ENCODE measurements at places on chromosomes 1 and 21.

GRCh38 chr1:44760876-44761275, 14.5 kb upstream of the RPS8 start:
- DNase-seq = no peak

DNA sequence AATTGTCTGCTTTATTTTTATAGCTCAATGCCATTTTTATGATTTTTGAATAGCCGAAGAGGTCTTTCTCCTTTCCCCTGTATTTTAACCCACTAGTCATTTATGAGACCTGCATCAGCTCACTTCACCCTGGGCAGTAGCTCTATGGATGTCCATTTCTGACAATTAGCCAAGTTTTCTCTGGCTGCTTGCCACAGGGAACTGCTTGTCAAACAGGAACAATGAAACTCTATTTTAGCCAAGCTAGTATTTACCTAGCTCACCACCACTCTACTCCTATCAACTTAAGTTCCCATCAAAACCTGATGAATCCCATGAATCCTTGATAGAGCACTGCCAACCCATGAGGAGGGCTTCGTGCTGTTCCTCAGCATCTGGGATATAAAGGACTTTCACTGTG, 406.7 kb downstream of the RWDD3 start:
- no peak for DNase-seq

DNA sequence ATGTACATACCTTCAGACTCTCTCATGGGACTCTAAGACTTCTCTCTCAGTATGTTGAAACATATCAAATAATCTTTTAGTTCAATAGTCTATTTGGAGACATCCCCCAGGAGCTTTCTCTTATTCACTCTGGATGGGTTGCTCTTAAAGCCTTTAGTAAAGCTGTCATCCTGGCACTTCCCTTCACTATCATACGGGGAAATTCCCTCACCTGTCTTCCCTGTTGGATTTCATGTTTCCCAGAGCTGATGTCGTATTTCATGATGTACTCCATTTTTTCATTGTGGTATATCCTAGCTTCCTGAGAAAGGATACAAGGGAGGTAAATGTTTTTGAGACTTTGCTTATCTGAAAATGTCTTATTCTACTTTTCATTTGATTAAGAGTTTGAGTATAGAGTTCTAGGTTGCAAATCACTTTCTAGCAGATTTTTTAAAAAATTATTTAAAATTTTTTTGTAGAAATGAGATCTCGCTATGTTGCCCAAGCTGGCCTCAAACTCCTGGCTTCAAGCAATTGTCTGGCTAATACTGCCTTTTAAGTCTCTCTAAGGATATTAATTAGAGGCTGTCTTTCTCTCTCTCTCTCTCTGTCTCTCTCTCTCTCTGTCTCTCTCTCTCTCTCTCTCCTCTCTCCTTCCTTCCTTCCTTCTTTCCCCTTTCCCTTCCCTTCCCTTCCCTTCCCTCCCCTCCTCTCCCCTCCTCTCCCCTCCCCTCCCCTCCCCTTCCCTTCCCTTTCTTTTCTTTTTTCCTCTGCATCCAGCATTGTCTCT, 17.0 kb upstream of the MACF1 start:
- no peak for DNase-seq

- peak; percentile 58 for DNase-seq
Observed at GRCh38 chr1:160628799-160629263, 18.0 kb downstream of the SLAMF1 start.

GRCh38 chr21:39005502-39005787, 177.8 kb downstream of the PSMG1 start:
- DNase-seq = no peak

GRCh38 chr1:229886636-229887035, 180.4 kb upstream of the GALNT2 start:
- DNase-seq = no peak

DNA sequence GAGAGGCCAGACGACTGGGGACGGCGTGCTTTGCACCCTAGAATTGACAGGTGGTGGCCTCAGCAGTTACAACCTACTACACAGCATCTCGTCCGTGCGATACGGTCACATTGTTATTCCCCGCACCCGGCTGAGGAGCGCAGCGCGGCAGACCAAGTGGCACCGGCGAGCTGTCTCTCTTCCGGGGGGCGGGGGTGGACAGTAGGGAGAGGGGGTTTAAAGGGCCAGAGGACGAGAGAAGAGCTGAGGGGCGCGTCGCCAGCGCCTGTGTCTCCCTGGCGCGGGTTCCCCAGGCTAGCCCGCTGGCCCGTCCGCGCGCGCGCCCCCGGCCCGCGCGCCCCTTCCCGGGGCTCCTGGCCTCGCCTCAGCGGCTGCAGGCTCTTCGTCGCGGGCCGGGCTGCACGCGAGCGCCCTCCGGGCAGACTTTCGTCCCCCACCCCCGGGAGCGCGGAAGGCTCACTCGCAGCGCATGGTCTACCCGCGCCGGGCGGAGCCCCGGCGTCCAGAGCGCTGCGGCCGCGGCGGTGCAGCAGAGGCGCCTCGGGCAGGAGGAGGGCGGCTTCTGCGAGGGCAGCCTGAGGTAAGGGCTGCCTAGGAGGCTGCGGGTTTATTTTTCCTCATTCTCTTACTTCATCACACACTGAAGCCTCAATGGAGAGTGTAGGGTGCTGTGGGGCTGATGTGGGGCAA, at the start of gene PDE4B:
Gene PDE4B (plus strand): TSS at position 227 of the 690 bp plus-strand sequence.
- DNase-seq = no peak

DNA sequence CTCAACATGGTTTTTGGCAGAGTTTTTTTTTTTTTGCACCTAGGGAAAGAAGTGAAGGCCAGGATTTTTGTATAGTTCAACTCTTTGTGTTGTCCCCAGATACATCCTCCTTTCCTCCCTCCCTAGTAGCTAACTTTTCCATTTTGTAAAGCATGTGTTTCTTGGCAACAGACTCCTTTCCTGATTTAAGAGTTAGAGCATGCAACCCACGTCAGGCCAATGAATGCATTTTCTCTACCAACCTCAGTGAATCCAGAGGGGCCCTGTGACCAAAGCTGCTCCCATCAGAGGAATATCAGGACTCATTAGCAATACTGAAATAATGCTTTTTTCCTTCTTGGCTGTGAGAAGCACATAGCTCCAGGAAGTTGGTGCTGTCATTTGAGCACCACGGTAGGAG, 287.2 kb downstream of the LMO4 start:
- DNase-seq = no peak

GRCh38 chr1:198496216-198497143, 44.0 kb downstream of the ATP6V1G3 start:
- no peak for DNase-seq

GRCh38 chr1:58886611-58887010, 102.8 kb upstream of the JUN start:
- no peak for DNase-seq

GRCh38 chr1:50973255-50973654, 3.2 kb downstream of the CDKN2C start:
- no peak for DNase-seq

DNA sequence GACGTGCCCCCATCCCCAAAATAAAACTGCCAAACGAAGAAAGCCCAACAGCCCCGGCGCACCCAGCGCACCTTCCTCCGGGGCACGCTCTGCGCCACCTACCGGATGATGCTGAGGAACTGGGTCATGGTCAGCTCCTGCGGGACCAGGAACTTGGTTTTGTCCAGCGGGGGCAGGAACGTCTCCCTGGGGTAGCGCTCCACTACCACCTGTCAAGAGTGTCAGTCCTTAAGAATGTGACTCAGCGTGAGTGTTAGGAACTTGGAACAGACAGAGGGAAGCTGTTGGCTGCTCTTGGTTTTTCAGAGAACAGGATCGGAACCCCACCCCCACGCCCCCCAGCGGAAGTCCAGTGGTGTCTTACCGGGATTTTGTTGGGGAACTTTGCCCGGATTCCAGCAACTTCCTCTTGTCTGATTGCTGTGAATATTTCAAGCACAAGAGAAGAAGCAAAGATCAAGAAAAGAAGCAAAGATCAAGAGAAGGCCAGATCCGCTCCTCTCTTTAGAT, 431 bp downstream of the MAP1LC3C start:
- DNase-seq = peak; percentile 6

DNA sequence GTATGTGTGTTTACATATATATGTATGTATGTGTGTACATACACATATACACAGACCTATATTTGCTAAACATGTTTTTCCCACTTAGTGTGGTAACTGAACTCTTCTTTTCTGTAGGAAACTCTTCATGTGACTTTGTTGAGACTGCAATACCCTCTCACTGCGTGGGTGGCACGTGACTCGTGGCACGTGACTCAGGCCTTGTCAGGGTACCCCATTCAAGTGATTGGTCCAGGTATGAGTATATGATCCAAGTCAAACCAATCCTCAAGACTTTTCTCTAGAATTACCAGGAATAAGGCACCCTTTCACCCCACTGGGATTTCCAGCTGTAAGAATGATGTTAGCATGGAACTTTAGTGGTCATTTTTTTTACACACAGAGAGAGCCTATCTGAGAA, 149.2 kb upstream of the KCNK2 start:
- no peak for DNase-seq

DNA sequence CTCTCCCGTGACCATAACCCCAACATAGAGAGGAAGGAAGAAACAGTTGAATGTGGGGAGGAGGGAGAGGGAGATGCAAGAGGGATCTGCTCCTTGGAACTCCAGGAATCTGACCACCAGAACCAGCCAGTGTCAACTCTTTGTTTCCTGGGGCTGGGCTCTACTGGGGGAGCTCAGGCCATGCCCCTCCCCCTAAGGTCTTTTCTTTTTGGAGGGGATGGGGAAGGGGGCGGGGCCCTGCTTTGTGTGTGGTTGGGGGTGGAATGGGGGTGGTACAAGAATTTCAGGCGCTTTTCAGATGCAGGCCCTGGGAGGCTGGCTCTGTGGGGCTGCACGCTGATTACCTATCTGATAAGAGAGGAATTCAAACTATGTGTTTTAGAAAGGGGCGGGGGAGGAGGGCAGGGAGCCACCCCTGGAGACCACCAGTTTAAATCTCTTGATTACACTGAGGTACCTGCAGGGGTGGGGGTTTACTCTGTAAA, 8.3 kb downstream of the LIN28A start:
- DNase-seq = no peak

DNA sequence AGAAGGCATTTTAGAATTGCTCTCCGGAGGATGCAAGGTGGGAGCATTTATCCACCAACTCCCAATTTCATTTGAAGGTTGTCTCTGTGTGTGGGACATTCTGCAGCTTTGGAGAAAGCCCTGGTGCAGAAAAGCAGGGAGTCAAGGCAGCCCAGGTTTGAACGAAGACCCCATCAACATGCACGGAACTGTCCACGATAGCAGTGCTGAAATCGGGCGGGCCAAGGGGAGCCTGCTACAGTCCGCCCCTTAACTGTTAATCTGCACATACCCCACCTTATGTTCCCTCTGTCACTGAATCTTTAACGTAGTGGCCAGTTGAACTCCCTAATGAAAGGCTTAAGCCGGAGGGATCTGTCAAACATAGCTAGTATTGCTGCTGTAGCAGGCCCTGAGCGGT, 68.8 kb upstream of the C1orf174 start:
- DNase-seq = no peak

DNA sequence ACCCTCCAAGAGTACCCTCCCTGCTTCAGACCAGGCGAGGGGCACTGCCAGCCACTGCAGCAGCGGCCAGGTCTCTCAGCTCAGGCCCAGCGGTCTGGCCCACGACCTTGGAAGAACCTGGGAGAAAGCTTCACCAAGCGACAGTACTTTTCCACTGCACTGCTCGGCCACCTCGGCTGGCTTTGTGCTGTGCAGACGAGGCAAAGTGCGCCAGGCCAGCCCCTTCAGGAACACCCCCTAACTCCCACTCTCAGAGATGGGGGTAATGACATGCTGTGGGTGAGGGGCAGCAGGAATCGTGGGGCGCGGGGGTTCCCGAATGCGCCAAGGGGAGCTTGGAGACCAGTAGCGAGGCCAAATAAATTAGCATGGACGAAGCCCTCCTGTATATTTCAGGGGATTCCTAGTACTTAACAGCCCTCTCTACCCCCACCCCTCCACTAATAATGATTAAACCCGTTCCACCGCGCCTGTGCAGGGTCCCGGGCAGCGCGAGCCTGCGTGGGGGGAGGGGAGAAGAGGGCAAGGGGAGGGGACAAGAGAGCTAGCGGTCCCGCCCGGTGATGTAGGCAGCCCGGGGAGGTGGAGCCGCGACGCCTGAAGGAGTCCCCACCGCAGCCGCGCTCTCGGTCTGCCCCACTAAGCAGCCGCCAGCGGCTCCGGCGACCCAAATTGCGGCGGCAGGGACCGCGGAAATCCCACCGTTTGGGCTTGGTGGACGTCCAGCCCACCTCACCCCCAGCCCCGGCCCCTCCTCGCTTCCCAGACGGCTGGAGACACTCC, at the start of gene FAM43B:
Gene FAM43B (plus strand): TSS at position 629 of the 783 bp plus-strand sequence. CDS start 401 bp downstream, outside the sequence.
- DNase-seq = no peak

DNA sequence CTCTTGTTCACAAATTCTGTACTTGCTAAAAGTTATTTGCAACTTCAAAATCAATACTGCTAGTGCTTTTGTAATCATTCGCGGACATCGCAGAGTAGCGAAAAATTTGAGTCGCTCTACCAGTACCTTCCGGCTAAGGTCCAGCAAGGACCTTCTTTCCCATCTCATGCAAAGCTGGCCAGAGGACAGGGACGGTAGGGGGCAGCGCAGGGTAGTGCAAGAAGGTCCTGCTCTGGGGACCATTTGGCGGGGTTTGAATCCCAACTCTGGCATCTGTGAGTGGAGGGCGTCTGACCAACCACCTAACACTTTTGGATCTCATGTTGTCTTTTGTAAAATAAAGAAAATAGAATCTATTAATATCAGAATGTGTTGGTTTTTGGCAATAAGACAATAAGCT, 258.3 kb downstream of the SPATA17 start:
- no peak for DNase-seq

DNA sequence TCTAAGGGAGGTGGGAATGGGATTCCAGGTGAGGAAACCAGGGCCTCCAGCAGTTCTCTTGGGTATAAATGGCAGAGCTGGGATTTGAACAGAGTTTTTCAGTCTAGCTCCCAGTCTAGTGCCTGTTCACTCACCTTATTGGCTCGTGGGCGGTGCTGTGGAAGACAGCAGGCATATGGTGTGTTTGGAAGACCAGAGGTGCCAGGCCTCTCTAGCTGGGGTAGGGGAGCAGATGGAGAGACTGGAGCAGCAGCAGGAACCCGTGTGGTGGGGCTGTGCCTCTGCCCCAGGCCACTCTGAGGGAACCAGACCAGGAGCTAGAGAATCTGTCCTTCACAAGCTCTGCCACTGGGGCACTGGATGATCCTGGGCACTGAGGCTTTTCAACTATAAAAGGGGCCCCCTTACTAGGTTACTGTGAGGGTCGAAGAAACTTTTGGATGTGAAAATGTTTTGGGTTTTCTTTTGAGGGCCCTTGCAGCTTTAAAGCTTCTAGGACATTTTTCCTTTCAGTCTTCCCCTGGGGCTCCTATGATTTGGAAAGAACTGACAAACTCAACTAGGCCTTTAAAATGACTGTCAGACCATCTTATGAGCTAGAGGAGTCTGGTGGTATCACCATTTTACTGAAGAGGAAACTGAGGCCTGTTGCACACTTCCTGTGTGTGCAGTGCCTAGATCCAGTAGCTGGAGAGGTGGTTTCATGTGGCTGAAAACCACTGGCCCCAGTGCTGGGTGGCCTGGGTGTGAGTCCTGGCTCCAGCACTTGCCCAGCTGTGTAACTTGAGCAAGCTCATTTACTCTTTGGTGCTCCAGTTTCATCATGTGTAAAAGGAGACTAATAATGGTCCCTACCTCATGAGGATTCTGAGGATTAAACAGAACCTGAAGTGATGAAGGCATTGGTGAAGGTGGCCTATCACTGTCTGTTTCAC, 6.1 kb downstream of the DMRTB1 start:
- no peak for DNase-seq

GRCh38 chr1:1958071-1958541, 39.0 kb upstream of the TMEM52 start:
- DNase-seq = no peak

GRCh38 chr1:56019922-56020321, 559.4 kb downstream of the PLPP3 start:
- no peak for DNase-seq

GRCh38 chr1:1941211-1941841, 22.2 kb upstream of the TMEM52 start:
- DNase-seq = no peak
